Fibroblast of the conjunctiva (primary cell): ENCODE measurements at places on chromosomes 1 and 21.

DNA sequence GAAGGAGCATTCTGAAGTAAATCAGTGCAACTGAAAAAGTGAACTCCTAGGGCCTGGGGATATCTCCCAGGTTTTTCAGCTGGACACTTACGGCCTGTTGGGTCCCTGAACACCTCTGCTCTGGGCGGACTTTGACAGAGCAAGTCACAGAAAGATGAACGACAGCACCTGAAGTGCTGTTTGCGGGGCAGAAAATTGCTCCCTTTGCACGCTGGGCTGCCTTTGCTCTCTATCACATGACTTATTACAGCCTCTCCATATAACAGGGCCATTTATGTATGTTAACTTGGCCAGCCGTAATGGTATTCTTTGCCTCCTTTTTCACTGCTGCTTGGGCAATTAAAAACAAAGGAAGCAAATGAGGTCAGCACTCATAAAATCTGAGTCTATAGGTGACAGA lies 332.9 kb downstream of the BARHL2 start:
- DNase-seq: no peak

DNA sequence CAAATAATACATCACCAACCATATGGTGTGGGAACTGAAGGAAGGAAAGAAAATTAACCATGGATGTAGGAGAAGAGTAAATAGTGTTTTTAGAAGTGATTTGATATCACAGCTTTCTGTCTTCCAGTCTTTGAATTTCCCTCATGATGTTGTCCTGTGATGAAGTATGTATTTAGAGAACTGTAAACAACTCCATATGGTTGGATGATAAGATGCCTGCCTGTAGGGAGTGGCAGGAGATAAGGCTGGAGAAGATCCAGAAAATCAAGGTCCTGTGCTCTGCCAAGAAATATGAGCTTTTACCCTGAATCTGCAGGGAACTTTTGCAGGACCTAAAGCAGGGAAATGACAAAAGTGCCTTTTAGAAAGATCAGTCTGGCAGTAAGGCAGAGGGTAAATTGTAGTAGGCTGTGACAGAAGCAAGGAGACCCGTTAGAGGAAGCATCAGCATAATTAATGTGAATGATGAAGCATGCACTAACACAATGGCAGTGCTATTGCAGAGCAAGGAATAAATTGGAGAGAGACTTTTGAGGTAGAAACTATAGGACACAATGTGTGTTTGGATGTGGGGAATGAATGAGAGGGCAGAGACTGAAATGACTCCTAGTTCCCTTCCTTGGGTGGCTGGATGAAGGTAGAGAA lies 21.9 kb downstream of the CEPT1 start:
- no peak for DNase-seq

DNA sequence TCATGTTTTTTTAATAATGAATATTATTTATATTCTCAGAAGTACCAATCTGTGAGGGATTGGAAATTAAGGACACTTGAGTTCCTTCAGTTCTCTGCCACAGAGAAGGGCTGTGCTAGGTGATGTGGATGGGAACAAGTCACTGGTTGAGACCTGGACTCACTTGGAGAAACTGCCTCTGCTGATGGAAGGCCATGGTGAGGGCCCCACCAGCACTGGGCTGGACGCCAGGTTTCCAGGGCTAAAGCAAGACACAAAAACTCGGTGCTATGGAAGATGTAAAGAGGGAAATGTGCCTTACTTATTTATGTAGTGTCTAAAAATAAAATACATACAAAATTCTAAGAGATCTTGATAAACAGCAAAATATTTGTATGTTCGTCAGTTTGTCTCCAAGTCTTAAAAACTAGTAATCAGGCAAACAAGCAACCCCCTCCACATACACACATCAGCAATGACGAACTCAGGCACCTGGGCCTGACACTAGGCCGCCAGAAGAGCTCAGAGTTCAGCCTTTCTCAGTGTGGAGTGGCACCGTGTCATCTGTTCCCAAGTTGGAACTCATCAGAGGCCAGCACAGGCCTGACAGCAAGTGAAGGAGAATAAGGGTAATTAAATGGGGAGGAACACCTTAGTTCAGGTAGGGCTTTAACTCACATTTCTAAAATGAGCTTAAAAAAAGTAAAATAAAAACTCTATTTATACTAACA lies 19.6 kb downstream of the SIPA1L2 start:
- DNase-seq: no peak

GRCh38 chr1:25996966-25997827 lies 666 bp downstream of the PAFAH2 start:
- DNase-seq: peak; percentile 30

DNA sequence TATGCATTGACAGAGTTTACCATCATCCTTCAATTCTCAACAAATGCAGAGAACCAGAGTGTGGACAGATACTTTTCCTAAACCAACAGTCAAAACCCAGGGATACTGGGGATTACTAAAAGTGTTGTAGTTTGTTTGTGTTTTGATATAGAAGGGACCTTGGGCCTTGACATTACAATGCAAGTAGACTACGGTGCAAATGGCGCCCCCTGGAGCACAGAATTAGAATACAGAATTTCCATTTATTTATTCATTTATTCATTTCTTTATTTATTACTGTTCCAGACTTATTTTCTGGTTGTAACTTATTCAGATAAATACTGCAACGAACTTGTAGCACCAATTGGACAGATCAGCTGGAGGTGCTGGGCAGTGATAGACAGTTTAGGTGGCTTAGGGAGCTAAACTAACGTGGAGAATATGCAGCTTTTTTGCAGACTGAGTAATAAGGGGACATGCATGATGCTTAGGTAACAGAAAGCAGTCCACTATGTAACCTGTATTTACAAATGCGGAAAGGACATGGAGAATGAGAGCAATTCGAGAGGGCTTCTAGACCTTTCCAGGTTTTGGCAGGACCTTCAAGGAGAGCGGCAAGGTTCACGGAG lies 42.6 kb downstream of the KIRREL1 start:
- DNase-seq: peak; percentile 49

GRCh38 chr1:236509647-236510401 lies 14.0 kb upstream of the LGALS8 start:
- no peak for DNase-seq

GRCh38 chr21:17495680-17496079 lies 17.2 kb upstream of the CXADR start:
- no peak for DNase-seq

GRCh38 chr1:204723131-204723787 lies 37.7 kb upstream of the LRRN2 start:
- DNase-seq: no peak

GRCh38 chr1:162180813-162181212 lies 111.3 kb downstream of the NOS1AP start:
- DNase-seq: no peak

DNA sequence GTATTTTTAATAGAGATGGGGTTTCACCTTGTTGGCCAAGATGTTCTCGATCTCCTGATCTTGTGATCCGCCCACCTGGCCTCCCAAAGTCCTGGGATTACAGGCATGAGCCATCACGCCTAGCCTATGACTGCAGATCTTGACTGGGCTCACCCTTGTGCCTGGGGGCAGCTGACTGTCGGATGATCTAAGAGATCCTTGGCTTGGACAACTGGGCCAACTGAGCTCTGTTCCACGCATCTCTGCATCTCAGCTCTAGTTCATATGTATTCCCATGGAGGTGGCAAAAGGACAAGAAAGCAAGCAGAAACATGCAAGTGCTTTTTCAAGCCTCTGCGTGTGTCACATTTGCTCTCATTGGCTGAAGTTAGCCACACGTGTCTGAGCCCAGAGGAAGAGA lies 75.8 kb upstream of the SELENON start:
- DNase-seq: no peak

DNA sequence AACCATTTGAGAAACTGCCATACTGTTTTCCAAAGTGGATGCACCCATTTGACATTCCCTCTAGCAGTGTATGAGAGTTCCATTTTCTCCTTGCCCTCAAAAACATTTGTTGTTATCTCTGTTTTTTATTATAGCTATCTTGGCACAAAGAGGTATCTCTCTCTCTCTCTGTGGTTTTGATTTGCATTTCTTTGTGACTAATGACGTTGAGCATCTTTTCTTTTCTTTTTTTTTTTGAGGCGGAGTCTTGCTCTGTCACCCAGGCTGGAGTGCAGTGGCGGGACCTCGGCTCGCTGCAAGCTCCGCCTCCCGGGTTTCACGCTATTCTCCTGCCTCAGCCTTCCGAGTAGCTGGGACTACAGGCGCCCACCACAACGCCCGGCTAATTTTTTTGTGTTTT lies 17.4 kb upstream of the ZMYM6 start:
- no peak for DNase-seq

GRCh38 chr1:160325252-160325651 lies 17.8 kb downstream of the COPA start:
- no peak for DNase-seq

DNA sequence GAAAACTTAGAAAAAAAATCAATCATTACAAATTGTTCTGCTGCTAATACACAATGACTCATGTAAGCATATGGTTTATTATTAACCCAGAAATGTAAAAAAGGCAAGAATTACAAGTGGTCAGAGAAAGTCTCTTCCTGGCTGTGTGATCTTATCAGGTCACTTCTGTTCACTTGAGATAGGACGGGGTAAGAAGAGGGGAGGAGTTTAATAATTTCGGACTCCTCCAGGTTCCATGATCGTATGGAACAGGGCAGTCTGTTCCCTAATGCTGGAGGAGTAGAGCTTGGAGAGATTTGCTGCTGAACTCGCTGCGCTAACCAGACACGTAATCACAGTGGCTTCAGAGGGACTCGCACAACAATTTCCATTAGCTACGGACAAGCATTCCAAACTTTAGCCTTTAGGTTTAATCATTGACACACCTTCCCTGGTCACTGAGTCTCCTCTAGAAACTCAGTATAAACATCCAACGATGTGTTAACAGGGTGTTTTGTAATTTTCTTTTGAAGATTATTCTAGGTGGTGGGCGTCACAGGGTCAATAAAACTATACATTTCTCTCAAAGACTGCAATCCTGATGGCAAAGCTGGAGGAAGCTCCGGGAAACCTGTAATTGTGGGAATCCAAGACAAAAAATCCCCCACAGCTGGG lies 1.3 kb downstream of the CRYZ start:
- no peak for DNase-seq

GRCh38 chr1:48794816-48795215 lies 18.1 kb upstream of the BEND5 start:
- DNase-seq: no peak

GRCh38 chr1:3577300-3577699 lies 34.0 kb downstream of the MEGF6 start:
- no peak for DNase-seq

- no peak for DNase-seq
Measured at GRCh38 chr1:222099746-222100145, 357.9 kb upstream of the DUSP10 start.

- peak; percentile 94 for DNase-seq
Measured at GRCh38 chr1:183234660-183235476, 48.8 kb downstream of the LAMC2 start.

DNA sequence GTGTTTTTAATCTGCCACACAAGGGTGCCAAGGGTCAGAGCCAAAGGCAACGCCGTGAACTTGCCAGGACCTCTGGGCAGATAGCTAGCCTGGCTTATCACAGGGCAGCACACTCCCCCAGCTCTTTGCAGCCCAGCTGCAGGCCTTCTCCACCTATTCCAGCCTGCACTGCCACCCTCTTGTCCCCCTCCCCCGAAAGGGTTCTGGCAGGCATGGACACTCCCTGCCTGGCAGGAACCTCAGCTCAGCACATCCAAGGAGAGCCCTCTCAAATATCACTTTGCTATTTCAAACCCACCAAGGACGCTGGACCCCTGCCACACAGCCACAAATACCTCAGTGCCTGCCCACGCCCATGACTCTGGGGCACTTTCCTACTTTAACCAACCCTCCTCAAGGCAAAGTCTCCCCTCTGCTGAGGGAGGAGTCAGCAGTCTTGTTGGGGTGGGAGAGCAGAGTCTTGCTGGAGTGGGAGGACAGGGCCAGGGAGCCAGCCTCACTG lies 9.1 kb downstream of the SSBP3 start:
- DNase-seq: no peak

DNA sequence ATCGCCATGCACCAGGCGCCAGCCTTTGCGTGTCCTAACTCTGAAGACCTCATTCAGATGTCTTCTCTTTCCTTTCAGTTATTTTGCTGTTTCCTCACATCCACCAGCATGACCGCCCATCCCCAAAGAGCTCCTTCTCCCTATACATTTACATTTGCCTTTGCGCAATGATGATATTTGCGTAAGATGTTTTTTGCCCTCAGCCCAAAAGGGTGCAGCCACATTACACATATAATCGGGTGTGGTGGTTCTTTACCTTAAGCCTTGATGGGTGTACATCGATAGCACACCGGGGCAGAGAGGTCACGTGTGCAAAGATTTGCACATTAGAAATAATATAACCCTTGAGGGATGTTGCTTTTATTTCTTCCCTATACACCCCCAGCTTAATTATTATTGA lies 192.8 kb downstream of the HUNK start:
- DNase-seq: no peak

DNA sequence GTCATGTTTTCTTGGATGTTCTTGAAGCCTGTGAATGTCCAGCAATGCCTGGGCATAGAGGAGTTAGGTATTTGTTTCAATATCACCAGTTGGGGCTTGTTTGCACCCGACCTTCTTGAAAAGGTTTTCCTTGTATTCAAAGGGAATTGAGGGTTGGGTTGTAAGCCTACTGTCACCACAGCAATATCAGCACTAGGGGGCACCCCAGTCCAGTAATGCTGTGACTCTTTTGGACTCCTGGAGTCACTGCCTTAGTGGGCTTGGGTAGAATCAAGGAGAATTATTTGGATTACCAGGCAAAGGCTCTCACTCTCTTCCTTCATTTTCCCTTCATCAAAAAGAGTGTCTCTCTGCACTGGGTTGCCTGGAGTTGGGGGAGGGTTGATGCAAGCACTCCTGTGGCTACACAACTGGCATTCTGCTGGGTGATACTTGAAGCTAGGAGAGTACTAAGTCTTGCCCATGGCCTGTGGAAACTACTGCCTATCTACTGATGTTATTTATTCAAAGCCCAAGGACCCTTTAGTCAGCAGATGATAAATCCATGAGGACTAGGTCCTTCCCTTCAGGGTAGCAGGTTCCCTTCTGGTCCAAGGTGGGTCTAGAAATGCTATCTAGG lies 34.5 kb downstream of the OR10R2 start:
- DNase-seq: no peak

DNA sequence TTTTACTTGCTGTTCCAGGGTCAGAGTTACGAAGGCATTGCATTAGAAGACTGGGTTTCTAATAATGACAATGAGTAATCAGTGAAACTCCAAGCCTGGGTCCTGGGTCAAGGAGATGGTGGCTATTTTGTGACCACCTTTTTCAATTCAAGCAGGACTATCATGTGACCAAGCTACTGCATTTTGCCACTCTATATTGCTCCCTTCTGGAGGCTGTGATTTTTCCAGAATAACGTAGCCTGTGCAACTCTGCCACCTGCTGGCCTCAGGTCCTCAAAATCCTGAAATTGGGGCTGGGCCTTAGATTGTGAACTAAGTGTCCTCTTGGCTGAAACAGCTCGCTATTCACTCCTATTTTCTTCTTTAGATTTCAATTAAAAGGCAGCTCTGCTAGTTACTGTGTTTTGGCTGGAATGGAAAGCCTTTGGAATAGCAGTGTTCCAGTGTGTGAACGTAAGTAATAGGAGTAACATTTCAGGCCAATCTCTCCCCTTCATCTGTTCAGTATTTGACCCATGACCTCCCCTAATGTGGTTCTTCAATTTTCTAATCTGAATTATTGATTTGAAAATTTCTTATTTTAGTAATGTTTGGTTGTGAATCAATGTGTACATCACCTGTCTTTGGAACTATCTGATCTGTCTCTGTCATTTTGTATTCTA lies 52.9 kb upstream of the CD46 start:
- peak; percentile 40 for DNase-seq

GRCh38 chr1:94544706-94545490 lies 3.3 kb upstream of the F3 start:
- DNase-seq: peak; percentile 83
